ENCODE measurements at places on chromosomes 11 and 22. TPM values are rescaled to one million over a fixed set of nuclear protein-coding genes. Genes with fewer than 3 reads are reported as not detected.

DNA sequence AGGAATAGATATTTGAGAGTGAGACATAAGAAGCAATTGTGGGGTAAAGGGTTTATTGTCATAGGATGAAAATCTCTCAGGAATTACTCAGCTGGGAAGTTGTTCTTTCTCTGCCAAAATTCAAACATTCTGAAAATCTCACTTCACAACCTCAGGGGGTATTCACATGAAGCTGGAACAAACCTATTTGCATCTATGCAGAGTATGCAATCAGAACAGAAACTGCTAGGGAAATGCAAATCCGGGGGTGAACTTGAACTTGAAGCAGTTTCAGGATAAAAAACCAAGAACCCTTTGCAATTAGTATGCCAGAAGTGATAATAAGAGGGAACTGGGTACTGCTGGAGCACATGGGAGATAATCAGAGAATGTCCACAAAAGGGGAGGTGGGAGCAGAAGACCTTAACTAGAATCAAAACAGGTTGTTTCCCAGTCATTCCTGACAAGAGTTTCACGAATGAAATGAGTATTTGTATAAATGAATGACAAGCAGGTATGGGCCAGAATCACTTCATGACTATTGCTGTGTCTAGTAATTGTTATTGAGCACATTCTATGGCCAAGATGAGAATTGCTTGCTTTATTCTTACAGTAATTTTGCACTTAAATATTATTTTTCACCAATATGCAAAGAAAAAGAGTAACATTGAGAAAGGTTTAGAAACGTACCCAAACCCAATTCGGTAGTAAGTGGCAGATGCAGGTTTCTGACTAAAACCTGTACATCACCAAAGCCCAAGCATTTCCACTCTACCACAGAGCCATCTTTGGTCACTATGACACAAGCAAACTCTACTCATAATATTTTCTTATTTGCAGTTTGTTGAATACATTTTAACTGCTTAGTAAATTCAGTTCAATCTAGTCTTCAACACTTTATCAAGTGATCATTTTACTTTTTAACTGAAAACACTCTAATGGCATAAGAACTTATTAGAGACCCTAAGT is 61.8 kb upstream of the UBASH3B start:
- no peak overlapping the region for H3K27ac ChIP-seq
- H3K27me3 ChIP-seq, result peaks cover 43% of the 10 kb centered on the region
- H3K36me3 ChIP-seq, result no peaks in the 10 kb centered on the region
- no peaks in the 10 kb centered on the region for H3K4me1 ChIP-seq

GRCh38 chr11:17633279-17633986 is 85.9 kb upstream of the MYOD1 start:
- H3K27ac ChIP-seq, result no peak overlapping the region
- peaks cover 4% of the 10 kb centered on the region for H3K27me3 ChIP-seq
- no peaks in the 10 kb centered on the region for H3K4me1 ChIP-seq
- DNase-seq, result no peak

DNA sequence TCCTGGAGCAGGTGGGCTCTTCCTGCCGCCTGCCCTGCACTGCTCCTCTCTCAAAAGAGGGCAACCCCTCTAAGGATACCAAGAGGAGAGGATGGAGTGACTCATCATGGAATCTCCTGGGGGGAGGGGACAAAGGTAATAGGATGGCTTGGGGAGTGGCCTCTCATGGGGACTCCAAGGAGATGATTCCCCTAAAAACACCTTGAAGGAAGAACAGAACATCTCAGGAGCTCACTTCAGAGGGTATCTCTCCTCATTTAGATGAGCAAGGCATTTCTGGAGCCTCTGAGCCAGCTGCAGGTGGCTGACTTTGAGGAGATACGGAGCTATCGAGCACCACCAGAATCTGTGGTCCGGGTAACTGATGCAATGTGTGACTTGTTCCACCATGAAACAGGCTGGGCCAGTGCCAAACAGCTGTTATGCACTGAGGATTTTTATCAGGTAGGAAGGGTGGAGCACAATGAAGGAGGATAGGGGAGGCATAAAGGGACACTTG is 40.2 kb downstream of the RRP8 start:
- no peak overlapping the region for H3K4me3 ChIP-seq
- DNase-seq, result no peak
- H3K4me1 ChIP-seq, result peaks cover under 1% of the 10 kb centered on the region
- no peaks in the 10 kb centered on the region for H3K36me3 ChIP-seq

DNA sequence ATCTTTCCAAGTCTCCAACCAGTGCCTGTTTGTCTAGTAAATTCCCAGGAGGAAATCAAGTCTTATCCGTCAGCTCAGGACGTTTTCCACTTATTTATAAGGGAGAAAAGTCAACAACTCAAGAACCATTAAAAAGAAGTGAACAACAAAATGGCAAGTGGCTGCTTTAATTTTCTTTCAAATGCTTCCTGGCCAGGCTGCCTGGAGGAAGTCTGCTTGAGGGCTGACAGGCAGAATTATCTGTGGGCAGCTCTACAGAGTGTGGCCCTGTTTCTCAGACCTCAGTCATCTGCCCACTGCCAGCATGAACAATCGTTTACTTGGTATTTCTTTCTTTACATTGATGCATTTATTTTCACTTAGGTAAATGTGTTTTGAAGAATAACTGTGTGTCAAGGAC is 281.9 kb upstream of the ISX start:
- H3K4me1 ChIP-seq, result no peaks in the 10 kb centered on the region
- DNase-seq, result no peak
- no peaks in the 10 kb centered on the region for H3K36me3 ChIP-seq
- H3K27me3 ChIP-seq, result no peaks in the 10 kb centered on the region
- H3K4me3 ChIP-seq, result no peak overlapping the region
- H3K27ac ChIP-seq, result no peak overlapping the region

- DNase-seq, result no peak
- H3K4me3 ChIP-seq, result no peak overlapping the region
- H3K4me1 ChIP-seq, result no peaks in the 10 kb centered on the region
- no peak overlapping the region for H3K27ac ChIP-seq
Measured at GRCh38 chr11:6538945-6539344, 41.9 kb downstream of the DNHD1 start.

DNA sequence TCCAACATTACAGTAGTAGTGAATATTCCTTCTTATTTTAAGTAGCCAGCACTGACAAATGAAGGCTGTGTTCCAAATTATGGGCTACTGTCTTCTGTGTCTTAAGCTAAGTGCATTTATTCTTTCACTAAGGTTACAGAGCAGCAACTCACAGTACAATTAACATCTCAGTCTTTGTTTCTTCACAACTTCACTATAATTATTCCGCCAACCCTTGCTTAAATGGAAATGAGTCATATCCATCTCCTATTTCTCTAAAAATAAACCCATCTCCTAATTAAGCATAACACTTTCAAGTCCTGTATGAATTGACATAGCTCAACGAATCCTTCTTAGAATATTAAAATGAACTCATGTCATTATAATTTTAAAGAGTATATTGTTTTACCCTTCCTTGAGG is 6.7 kb downstream of the ETS1 start:
- DNase-seq, result no peak
- H3K4me3 ChIP-seq, result no peak overlapping the region
- peaks cover 35% of the 10 kb centered on the region for H3K4me1 ChIP-seq
- no peak overlapping the region for H3K27ac ChIP-seq
- no peaks in the 10 kb centered on the region for H3K36me3 ChIP-seq

GRCh38 chr11:62933750-62934495 is 12.8 kb upstream of the CHRM1 start:
- H3K27me3 ChIP-seq, result peaks cover 16% of the 10 kb centered on the region
- no peak overlapping the region for H3K4me3 ChIP-seq
- no peak overlapping the region for H3K27ac ChIP-seq
- H3K36me3 ChIP-seq, result no peaks in the 10 kb centered on the region
- no peak for DNase-seq

- H3K4me1 ChIP-seq, result no peaks in the 10 kb centered on the region
- H3K4me3 ChIP-seq, result no peak overlapping the region
- peaks cover 6% of the 10 kb centered on the region for H3K36me3 ChIP-seq
Measured at GRCh38 chr11:16809886-16810668, 71.6 kb downstream of the C11orf58 start.

DNA sequence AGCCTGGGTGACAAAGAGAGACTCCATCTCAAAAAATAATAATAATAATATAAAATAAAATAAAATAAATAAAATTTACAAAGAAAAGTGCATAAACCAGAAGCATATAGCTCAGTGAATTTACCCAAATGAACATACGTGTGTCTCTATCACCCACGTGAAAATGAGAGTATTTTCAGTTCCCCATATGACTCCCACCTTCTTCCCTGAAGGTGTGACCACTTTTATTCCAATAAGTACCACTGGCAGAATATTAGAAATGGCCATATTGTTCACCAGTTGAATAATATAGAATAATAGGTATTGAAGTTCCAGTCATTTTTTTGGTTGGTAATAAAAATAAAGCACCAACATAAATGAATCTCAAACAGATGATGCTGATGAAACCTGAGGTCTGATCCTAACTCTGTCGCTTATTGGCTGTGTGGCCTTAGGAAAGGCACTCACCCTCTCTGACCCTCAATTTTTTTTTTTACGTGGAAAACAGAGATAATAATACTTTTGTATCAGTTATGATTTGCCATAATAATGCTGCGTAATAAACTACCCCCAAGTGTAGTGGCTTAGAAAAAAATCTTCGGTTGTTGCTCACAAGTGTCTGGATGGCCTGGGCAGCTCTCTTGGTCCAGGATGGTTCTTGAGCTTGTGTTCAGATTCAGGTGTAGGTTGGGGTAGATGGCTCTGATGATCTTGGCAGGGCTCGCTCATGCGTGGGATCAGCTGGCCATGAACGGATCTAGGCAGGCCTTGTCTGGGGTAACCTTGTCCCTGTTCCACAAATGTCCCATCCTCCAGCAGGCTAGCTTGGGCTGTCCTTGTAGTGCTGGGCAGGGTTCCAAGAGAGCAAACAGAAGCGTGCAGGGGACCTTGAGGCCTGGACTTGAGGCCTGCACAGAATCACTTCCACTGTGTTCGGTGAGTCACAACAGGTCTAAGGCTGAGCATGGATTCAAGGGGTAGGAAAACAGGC is 88.1 kb downstream of the MYO18B start:
- no peak for DNase-seq
- no peaks in the 10 kb centered on the region for H3K4me1 ChIP-seq
- H3K27me3 ChIP-seq, result no peaks in the 10 kb centered on the region
- no peak overlapping the region for H3K27ac ChIP-seq

DNA sequence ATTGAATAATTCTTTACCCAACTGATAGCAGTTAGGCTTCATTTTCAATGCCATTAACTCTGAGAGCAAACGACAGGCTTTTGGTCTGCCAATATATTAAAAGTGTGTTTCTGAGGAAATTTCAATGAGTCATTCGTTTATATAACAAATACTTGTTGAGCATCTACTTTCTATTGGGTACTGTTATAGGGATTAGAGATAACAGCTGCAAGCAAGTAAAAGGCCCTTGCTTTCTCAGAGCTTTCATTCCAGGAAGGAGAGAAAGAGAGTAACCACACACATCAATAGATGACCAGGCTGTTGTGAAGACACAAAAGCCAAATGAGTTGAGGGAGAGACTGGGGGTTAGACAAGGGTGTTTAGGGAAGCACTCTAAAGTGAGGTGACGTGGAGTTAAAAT is 35.7 kb downstream of the CD44 start:
- H3K27me3 ChIP-seq, result no peaks in the 10 kb centered on the region
- no peak overlapping the region for H3K4me3 ChIP-seq
- no peak for DNase-seq

GRCh38 chr11:71179877-71180605 is 72.3 kb downstream of the SHANK2 start:
- peaks cover 6% of the 10 kb centered on the region for H3K36me3 ChIP-seq
- peaks cover 14% of the 10 kb centered on the region for H3K27me3 ChIP-seq
- peak; percentile 48 for DNase-seq
- no peak overlapping the region for H3K4me3 ChIP-seq
- H3K27ac ChIP-seq, result no peak overlapping the region

DNA sequence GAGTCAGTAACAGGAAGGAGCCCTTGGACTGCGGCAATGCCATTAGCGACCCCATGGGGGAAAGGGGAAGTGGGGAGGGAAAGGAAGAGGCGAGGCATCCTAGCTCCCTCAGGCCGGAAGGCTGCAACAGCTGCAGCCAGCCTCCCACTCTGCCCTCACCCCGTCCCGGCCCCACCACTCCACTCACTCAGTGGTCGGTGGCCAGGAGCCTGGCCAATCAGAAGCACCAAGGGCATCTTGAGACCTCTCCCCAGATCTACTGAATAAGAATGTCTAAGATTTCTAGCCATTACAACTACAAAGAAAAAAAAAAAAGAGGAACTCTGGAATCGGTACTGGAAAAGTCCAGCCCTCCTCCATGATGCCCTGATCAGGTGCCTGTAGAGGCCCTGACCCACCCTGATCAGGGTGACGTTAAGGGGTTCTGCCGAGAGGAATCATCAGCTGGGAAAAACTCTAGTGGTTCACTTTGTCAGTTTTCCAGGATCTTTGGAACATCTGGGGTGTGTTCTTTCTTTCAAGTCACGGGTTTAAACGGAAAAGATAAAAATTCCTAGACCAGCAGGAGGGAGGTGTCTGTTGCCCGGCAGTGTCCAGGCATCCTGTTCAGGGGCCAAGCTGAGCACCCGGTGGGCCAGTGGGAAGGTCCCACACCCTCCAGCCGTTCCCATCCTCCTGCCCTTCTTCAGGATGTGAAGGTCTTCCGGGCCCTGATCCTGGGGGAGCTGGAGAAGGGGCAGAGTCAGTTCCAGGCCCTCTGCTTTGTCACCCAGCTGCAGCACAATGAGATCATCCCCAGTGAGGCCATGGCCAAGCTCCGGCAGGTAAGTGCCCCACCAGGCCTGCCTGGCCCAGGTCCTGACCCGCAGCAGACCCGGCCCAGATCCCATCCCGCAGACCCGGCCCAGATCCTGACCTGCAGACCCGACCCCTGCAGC is 14.4 kb downstream of the OAF start:
- no peaks in the 10 kb centered on the region for H3K36me3 ChIP-seq
- H3K27ac ChIP-seq, result peak overlapping the region; percentile 74
- H3K27me3 ChIP-seq, result no peaks in the 10 kb centered on the region
- peaks cover 19% of the 10 kb centered on the region for H3K4me1 ChIP-seq

The RASD2 gene
- not detected for total RNA-seq

The PHETA2 gene
- not detected for total RNA-seq

The ZBTB16 gene
- 19.1 TPM for total RNA-seq

The IFITM1 gene
- 352 TPM for total RNA-seq

The SIK2 gene
- total RNA-seq, result 21.9 TPM

The FAM83F gene
- not detected for total RNA-seq

The SCO2 gene
- total RNA-seq, result not detected
